ENCODE measurements at places on chromosomes 5 and 9.

DNA sequence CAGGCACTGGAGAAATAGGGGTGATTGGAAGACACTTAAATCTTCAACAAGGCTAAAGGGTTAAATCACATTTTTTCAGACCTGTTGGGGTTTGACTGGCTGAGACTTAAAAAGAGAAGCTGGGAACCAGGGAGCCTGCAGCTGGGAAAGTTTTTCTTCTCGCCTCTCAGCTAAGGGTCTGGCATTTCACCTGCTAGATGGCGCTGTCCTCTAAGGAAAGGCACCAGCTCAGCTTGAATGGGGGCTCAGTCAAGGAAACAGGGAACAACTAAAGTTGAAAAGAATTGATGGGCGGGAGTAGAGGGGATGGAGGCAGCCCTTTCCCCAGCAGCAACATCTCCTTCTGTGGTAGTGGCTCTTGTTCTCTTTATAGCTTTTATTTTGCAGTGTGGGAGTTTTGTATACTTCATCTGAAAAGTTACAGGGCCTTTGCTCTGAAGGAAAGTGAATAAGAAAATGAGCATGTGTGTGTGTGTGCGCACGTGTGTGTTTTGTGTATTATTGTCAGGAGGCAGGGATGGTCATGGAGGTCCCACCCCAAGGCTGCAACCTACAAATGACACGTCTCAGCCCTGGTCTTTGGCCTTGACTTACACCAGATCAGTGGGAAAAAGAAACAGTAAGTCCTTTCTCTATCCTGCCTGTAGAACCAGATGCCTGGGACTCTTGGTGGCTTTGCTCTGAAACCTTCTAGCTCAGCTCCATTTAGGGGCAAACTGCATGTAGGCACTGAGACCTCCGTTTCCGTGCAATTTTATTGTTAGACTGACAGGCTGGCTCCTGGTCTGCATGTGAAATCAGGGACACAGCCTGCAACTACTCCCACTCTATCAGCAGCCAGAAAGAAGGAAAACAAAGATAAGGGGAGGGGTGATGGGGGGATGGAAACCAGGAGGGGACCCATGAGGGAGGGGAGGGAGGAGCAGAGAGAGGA lies 316.2 kb upstream of the CLINT1 start:
- peak; percentile 86 for DNase-seq

DNA sequence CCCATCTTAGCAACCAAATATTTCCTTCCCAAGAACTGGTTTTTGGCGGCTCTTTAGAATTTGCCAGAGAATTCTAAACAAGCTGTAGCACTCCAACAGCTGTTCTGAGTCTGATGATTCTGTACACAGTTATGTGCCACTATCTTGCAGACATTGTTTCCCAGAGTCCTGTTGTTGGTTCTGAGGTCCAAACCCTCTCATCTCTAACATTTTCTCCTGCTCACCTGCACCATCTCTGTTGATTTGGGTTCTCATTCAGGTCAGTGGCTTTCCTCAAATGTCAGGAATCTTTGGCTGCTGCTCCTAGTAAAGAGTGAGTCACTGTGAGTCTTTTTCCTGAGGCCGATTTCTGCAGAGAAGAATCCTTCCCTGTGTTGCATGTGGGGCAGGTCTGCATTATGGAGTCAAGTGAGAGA lies 50.0 kb downstream of the CAMSAP1 start:
- DNase-seq = no peak

GRCh38 chr5:150281987-150282386 lies 7.6 kb downstream of the CAMK2A start:
- DNase-seq = no peak

DNA sequence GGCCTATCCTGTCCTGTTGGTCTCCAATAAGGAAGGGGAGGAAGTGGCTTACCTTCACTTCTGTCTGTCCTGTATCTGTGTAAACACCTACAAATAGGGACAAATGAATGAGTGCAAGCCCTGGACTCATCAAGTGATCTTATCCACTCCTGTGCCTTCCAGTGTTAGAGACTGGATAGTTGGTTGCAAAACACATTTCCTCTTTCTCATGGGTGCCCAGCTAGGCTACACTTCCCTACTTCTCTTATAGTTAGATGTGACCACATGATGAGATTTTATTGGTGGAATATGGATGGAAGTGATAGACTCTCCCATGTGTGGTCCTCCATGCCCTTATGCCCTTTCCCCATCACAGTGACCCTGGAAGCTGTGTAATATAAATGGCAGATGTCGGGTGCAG lies 16.9 kb upstream of the PFDN1 start:
- DNase-seq = no peak

DNA sequence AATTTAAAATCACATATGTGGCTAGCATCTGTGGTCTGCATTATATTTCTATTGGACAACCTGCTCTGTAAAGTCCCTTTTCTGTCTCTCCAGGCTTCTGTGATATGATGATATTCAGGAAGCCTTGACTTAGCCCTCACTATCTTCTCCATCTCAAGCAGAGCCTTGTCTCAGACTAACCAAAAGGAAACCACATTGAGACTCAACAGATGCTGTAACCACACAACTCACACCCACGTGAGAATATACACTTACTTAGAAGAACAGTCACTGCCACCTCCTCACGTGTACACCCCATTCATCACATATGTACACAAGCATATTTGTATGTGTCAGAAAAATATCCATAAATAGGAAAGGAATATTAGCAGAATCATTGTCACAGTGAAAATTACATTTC lies 33.6 kb downstream of the HTR4 start:
- DNase-seq = peak; percentile 30

- no peak for DNase-seq
These were observed 80.3 kb upstream of the EQTN start for GRCh38 chr9:27377147-27377807.

DNA sequence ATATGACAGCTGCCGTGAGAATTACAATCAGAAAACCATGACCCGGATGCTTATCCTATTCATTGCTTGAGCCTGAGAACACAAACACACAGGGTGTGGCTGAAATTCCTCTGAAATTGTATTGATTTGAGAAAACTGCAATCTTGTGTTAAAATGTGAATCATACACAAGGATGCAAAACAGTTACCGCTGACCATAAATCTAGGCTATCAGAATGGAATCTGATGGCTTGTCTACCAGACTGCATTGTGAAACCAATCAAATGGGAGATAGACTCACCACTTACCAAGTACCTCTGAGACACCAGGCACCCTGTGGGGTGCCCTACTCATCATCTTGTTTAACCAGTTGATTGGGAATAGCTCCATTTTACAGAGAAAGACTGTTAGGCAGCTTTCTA lies 188.7 kb upstream of the MSX2 start:
- no peak for DNase-seq

DNA sequence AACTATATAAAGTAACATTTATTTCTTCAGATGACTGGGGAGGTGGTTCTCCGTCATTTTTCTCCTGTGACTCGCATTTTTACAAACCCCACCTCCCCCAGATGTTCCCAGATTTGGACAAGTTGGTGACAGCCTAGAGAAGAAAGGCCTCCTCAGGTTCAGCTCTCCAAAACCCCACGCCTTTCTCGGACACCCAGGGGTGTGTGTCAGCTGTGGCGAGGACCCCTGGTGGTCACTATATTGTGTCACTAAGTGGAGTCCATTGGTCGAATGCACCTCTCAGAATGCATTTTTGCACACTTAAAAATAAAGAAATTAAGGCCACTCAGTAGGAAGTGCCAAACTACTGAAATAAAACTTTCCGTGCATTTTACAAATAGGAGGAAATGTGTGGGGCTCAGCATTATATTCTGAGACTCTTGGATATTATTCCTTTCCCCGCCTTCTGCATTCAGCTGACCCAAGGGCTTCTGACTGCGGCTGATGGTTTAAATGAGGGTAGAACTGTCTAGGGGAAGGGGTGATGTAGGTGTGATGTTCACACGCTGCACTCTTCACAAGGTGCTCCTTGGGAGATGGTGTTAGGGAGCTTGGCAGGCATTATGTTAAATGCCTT lies 47.6 kb downstream of the ACO1 start:
- DNase-seq = peak; percentile 32

GRCh38 chr9:136988872-136989271 lies 3.4 kb upstream of the PAXX start:
- no peak for DNase-seq

DNA sequence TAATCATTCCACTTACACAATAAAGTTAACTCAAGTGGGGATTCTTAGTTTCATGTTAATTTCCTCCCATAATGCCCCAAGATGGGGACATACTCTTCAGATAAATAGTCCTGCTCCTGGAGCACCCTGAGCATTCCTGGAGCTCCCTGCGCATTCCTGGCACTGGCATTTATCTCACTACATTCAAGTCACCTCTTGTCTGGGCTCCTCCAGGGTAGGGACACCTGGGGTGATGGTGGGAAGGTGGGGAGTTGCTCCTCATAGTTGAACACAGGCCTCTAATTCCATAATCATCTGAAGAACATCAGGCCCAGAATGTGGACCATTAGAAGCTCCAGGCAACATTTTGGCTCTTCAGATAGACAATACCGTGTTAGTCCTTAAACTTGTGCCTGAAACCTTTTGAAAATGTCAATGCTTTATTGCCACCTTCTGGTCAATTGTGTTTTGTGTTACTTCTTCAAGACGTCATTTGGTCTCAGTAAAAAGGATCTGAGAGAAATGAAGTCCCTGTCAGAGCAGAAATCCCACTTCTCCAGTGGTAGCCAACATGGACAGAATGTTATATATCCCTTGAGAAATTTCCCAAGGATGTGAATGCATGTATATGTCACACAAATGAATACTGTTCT lies 14.2 kb upstream of the AGGF1 start:
- DNase-seq = no peak

- no peak for DNase-seq
These were observed 673.9 kb upstream of the KLF4 start for GRCh38 chr9:108163321-108164005.

DNA sequence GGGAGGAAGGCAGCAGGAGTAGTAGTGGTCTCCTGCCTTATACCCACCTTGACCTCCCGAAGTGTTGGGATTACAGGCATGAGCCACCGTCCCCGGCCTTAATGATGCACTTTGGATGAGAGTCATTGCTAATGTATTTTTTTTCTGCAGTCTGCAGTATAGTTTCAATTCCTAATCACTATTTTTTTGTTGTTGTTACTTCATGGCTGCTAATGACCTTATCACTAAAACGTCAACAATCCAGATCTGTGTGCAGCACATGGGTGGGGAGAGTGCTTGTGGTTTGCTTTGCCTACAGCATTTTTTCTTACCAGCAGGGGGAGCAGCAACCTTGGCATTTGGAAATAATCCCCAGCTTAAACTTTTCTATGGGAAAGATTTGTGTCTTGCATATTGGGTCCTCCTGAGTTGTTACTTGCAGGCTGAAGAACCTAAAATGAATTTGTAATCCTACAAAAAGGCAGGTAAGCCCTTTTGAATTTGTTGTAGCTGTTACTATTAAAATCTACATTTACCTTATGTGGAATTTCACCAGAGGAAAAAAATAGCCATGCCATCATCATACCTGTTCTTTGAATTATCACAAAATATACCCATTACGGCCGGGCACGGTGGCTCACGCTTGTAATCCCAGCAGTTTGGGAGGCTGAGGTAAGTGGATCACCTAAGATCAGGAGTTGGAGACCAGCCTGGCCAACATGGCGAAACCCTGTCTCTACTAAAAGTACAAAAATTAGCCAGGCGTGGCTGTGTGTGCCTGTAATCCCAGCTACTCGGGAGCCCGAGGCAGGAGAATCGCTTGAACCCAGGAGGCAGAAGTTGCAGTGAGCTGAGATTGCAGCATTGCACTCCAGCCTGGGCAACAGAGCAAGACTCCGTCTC lies 6.3 kb upstream of the MED7 start:
- peak; percentile 86 for DNase-seq

- DNase-seq = no peak
These were observed 2.8 kb upstream of the TIFAB start for GRCh38 chr5:135454946-135455345.

DNA sequence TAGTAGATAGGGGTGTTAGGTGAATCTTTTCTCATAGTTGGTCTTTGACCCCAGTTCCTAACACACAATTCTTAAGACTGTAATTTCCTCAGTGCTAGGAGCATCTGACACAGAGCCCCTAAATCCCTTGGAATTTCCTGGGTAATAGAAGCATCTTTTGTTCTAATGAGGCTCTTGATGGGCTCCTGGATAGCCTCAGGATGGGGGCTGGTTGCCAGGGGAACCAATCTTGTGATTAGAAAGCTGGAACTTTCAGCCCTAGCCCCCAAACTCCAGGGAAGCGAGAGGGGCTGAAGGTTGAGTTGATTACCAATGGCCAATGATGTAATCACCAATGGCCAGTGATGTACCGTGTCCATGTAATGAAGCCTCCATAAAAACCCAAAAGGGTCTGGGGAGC lies 44.5 kb downstream of the CCDC125 start:
- no peak for DNase-seq

- no peak for DNase-seq
These were observed 22.4 kb downstream of the IFNW1 start for GRCh38 chr9:21119093-21119770.

DNA sequence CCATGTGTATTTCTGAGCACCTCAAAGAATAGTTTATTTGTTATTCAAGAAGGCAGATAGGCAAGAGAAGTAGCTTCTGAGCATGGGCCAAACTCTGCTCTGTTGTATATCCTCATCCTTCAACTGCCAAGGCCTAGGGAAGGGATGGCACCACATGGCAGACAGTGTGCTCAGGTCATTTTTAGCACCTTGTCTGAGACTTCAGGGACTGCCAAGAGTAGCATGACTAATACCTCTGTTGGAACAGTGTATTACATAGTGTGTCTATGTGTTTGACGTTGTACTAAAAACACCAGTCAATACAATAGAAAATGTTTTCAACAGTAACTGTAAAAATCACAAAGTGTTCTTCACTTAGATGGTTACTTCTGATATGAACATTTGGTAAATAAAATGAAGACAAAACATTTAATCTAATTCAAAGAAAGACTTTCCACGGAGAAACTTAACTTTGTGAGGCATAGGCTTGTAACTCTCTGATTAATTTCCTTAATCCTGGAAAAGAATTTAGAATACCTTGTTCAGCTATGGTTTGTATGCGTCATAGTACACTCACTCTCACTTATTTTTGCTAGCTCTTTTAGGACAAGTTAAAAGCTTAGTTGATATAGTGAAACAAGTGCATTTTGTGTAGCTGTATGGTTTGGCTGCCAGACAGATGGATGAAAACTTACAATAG lies 318.4 kb upstream of the RIOK2 start:
- DNase-seq = no peak

GRCh38 chr5:71971862-71972261 lies 135.4 kb upstream of the MAP1B start:
- no peak for DNase-seq
